Iris pigment epithelial cell (primary cell): ENCODE measurements at places on chromosomes 5 and 9.
A peak's percentile ranks its signal among the peaks of the same experiment; 100 is the strongest.

DNA sequence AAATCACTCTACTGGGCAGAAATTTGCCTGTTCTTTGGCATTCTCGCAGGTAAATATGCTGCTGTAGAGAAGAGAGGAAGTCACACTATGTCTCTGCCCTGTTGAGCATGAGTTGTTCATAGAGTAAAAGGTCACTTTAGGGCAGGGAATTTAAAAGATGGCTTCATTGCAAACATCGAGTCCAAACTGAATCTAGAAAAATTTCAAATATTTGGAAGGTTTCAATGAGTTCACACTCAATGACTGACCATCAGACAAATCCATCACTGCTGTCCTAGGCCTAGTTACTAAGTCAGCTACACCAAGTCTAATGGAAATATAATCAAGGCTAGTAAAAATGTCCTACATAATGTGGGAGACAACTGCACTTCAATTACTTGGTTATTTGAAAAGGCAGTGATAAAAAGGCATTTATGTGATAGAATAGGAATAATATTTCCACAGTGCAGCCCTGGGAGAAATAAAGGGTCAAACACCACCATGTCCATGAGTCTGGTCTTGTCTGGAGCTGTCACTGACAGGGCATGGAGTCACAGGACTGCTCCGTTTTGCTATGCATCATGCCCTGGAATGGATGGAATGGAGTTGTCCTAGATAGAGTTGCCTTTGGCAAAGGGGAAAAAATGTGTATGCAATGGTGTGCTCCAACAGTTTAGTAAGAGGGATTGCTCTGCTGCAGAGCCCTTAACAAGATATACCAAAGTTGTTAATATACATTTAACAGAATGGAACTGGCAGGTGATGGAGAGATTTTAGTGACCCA, 218.5 kb upstream of the DAPK1 start:
- DNase-seq: peak; percentile 54

GRCh38 chr5:55502759-55503158, 32.0 kb downstream of the PLPP1 start:
- DNase-seq: no peak

- no peak for DNase-seq
These were observed 58.3 kb upstream of the LARP1 start for GRCh38 chr5:154696891-154697290.

- DNase-seq: peak; percentile 49
These were observed 48.8 kb downstream of the MVB12B start for GRCh38 chr9:126375386-126375785.

DNA sequence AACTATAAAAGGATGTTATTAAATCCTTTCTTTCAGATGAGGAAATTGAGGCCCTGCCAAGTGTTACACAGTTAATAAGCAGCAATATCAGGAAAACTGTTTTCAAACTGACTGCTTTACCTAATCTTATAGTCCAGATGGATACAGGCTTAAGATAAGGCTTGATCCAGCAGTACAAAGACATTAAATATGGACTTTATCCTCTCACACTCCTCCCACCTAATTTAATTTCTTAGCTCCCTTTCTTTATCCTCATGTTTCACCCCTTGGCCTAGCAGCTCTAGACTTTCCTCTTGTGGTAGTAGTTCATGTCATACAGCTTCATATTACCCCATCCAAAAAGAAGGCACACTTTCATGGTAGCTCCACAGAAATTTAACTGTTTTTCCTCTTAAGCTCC, 164.5 kb downstream of the BAAT start:
- DNase-seq: no peak

- peak; percentile 67 for DNase-seq
These were observed 165.3 kb upstream of the GAS1 start for GRCh38 chr9:87112656-87113055.

- DNase-seq: peak; percentile 74
These were observed 542.4 kb downstream of the RAB3C start for GRCh38 chr5:59125011-59125961.

- DNase-seq: no peak
These were observed 13.8 kb downstream of the CYFIP2 start for GRCh38 chr5:157279605-157280239.

DNA sequence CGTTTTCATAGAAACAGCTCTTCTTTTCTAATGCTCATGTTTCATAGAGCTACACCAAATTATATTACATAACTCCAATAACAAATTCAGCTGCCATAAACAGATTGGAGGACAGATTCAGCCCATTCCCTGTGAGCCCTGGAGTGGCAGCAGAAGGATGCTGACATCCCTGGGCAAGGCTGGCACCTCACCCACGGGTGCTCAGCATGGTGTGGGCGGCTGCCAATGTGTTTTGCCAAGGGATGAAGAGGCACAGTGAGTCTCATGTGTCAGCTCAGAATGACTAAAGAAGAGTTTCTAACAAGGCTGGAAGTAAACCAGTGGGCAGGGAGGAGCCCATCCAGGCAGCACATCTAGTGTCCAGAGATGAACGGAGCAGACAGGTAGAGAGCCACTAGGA, 127.1 kb upstream of the ICE1 start:
- DNase-seq: no peak

GRCh38 chr5:165393839-165394238, 1888.4 kb downstream of the MAT2B start:
- DNase-seq: no peak

DNA sequence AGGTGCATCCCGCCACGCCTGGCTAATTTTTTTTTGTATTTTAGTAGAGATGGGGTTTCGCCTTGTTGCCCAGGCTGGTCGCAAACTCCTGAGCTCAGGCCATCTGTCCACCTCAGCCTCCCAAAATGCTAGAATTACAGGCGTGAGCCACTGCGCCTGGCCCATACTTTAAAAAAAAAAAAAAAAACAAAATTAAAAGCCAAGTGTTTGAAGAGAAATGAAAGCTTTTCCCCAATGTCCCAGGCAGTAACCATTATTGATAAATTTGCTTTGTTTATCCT, 9.5 kb downstream of the PRRC2B start:
- no peak for DNase-seq

GRCh38 chr9:108439947-108440346, 415.8 kb downstream of the ACTL7B start:
- DNase-seq: peak; percentile 82

DNA sequence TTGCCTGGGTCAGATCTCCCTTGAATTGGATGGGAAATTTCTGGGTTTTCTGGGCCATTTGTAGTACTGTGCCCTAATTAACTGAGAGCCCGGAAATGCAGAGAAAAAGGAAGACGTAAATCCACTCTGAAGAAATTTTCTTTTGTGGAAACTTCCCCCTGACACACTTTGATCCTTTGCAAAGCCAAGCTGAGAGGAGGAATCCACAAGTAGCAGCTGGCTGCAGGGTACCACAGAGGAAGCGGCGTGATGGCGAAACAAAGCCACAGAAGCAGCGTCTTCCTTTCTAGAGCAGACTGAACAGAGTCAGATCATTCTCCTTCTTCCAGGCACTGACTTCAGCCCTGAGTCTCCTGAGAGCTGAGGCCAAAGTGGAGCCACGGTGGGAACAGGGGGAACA, 47.1 kb upstream of the ZNF354A start:
- DNase-seq: no peak

DNA sequence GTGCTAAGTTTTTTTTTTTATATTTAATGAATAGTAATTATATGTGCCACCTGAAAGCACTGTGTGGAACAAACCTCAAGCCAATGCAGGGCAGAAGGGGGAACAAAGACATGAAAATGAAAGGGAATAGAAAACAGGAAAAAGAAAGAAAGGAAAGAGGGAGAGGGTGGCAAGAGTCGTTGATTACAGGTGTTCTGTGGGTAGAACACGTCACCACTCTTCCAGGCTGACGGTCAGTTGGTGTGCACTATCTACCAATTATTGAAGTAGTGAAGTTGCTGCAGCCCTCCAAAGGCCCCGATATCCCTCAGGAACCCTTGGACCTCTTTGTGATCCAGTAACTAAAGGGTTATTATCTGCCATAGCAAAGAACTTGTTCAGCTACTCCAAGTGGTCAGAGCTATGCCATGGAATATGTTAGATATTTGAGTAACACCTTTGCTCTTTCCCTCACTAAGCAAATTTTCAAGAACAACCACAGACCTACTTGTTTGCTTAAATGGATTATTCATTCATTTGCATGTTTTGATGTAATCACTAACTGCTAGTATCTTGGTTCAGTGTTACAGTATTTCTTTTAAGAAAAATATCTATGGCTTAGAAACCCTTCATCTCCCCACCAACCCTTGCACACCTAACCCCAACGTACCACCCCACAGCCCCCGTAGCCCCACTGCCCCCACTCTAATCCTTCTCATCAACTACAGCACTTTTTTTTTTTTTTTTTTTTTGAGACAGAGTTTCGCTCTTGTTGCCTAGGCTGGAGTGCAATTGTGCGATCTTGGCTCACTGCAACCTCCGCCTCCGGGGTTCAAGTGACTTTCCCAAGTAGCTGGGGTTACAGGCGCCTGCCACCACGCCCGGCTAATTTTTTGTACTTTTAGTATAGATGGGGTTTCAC, 31.3 kb downstream of the FYB1 start:
- no peak for DNase-seq

DNA sequence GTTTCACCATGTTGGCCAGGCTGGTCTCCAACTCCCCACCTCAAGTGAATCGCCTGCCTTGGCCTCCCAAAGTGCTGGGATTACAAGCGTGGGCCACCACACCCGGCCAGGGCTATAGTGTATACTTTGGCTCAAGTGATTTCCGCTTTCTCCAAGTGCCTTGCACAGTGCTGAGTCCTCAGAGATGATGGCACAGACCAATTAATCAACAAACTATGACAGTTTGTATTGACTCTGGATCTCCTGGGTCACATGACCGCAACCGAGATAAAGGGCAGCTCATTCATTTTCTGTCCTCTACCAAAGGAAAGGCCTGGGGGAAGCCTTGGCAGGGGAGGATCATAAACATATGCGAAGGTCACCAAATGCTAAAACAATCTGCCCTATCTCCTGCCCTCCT, 11.4 kb upstream of the LARP1 start:
- no peak for DNase-seq

DNA sequence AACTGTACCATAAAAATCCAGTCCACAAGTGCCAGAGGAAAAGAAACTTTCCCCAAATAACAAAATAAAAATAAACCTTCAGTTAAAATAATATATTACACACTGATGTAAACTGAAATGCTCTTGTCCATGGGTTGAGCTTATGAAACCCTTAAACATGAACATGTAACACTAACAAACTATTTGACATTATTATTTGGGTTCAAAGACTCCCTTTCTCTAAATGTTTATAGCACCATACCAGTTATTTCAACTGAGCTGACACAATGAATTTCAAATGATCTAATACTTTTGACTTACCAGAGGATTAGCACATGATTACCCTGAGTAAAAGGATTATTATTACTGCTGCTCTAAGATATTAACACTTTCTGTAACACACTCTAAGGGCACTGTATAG, 251.1 kb downstream of the BNC2 start:
- no peak for DNase-seq

- DNase-seq: peak; percentile 2
These were observed 79.2 kb downstream of the AGTPBP1 start for GRCh38 chr9:85662573-85662972.

GRCh38 chr5:137233726-137234125, 265.4 kb downstream of the SPOCK1 start:
- peak; percentile 2 for DNase-seq

- DNase-seq: no peak
These were observed 53.1 kb downstream of the C7 start for GRCh38 chr5:40962207-40962955.

DNA sequence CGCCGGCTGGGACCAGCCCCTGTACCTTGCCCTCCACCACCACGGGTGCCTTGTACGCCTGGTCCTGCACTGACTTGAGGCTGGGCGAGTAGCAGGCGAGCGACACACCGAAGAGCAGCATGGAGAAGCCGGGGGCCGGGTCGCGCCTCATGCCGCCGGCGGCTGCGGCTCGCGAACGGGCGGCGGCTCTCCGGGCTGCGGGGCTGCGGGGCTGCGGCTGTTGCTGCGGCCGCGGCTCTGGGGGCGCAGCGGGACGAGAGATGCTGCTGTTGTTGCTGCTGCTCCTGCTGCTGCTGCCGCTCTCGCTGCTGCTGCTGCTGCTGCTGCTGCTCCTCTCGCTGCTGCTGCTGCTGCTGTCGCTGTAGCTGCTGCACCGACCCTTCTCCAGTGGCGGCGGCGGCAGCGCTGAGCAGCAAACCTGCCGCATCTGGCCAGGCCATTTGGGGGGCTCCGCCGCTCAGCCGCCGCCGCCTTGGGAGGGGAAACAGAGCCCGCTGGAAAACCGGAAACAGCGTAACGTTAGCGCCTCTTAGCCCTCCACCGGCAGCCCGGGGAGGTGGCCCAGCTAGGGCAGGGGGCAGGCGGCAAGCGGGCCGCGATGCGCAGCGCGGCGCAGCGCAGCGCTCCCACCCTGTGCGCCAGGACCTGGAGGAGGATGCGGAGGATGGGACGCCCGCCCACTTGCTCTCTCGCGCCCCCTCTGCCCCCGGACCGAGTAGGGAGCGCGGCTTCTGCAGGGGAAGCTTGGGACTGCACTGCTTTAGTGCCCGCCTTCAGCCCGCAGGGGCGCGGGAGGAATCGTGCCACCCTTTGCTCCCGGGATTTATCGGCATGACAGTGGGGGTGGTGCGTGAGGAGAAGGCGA, at the start of gene NRG2:
Gene NRG2, minus strand, starts transcription at position 657 of the 865 bp plus-strand sequence.
- peak; percentile 20 for DNase-seq

DNA sequence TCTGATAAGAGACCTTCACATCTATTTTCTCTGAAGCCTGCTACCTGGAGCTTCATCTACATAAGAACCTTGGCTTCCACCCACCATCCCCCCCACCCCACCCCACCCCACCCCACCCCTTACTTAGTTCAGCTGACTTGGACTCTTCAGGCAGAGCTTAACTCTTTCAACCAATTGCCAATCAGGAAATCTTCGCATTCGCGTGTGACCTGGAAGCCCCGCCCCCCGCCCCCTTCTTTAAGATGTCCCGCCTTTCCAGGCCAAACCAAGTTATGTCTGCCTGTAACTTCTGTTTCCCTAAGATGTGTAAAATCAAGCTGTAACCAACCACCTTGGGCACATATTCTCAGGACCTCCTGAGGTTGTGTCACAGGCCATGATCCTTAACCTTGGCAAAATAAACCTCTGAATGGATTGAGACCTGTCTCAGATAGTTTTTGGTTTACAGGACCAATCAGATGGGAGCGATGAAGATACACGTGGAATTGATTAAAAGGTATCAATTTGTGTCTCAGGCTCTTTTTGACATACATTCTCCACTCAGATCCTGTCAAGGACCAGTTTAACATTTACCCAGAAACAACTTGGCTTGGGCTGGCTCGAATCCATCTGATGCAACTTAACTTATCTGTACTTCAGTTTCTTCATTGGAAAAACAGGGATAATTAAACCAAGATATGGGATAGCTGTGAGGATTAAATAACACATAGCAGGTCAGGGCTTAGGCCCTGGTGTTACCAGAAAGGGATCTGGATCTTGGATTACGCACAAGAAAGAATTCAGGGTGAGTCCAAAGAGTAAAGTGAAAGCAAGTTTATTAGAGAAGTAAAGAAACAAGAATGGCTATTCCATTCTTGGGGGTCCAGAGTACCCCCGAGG, 43.6 kb downstream of the GALNT12 start:
- peak; percentile 6 for DNase-seq

DNA sequence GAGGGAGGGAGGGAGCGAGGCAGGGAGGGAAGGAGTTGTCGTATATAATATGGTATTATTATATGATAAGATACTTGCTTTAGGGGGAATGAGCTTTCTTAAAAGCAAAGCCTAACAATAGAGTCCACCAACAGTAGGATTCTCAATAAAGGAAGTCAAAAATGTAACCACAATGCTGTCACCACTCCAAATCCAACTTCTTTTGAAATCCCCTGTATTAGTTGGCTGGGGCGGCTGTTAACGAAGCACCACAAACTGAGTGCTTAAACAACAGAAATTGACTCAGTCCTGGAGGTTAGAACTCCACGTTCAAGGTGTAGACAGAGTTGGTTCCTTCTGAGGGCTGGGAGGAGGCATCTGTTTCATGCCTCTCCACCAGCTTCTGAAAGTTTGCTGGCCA, 23.1 kb downstream of the GAS1 start:
- DNase-seq: no peak

- no peak for DNase-seq
These were observed 317.4 kb downstream of the NNT start for GRCh38 chr5:43920422-43920821.
